Nucleus accumbens (tissue), 56 donors: ENCODE measurements at places on chromosomes 12 and 14.

DNA sequence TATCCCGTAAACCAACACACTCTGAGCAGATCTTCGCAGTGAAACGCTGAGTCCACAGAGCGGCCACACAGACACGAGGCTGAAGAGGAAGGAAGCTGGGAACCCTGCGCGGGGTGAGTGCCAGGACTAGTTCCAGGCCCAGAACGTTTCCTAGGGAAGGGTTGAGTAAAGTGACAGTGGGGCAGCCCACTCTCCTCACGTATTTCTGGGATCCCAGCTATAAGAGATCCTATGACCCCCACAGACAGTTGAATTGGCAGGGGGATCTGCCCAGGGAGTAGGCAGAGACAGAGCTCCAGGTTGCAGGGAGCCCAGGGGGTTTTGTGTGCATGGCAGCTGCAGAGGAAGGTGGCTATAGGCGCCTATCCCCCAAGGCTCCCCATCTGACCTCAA, 51.1 kb downstream of the GTF2A1 start:
- peak; percentile 72 for DNase-seq

GRCh38 chr12:33926095-33926494, 96.2 kb upstream of the ALG10 start:
- no peak for DNase-seq

GRCh38 chr12:50825372-50825838, 17.3 kb upstream of the TMPRSS12 start:
- no peak for DNase-seq

GRCh38 chr14:65321370-65321875, 91.1 kb upstream of the FUT8 start:
- DNase-seq = no peak

GRCh38 chr14:99930420-99931274, 134.6 kb upstream of the EVL start:
- no peak for DNase-seq

GRCh38 chr12:128727461-128727860, 96.3 kb downstream of the SLC15A4 start:
- no peak for DNase-seq

DNA sequence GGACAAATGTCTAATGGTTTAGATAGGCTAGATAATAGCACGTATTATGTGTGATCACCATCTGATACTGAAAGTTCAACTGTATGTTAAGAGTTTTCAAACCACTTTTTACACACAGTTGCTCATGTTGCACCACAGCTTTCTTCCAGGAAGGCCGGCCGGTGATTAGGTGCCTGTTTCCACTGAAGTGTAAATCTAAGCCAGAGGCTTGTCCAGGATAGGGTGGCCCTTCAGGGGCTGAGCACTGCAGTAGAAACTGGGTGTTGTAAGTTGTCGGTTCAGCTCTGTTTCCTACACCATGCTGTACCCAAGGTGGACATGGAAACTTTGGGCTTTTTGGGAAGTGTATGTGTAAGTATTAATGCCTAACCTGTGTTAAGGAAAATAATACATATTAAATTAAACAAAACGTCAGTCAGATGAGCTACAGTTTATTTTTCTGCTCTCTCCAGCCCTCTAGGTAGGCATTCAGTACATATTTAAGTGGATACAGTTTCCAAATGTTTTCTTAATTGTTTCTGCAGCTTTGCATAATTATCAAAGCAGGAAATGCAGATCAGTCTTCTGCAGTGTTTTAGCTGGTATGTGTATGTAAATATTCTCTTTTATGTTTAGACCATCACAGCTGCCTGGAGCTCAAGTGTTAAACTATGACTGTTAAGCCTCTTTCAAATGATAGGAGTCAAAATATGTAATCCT, 30.9 kb downstream of the TDP1 start:
- DNase-seq = no peak

DNA sequence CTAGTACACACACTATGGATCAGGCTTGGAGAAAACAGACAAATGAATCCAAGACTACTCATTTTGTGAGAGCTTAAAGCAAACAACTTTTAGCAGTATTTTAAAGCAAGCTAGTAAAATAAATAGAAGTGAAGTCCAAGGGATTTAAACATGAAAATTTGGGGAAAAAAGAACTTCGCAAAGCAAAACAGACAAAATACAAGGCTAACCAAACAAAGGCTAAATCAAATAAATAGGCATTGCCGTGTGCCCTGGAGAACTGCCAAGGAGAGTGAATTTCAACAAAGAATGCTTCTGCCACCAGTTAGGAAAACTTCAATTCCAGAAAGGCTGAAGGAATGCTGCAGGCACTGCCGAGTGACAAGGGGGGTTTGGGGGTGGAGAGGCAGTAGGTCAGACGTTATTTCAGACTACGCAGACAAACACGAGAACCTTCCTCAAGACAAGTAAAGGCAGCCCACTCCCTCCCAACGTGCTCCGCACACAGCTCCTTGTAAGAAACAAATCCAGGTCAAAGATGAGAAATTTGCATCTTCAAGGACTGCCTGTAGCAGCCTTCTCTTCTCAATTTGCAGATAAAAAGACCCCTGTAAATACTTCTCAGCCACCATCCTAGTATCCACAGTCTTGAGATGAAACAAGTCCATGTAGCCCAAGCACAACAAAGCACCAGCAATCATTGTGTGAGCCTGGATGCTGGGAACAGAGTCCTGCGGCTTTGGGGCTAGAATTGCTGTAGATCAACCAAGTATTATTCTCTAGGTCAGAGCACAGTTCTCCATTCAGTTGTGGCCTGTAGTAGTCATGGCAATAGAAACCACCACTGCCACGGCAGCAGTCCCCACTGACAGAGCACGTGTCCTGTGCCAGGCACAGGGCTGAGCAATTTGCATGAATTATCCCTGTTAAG, 43.3 kb downstream of the EFCAB11 start:
- DNase-seq = peak; percentile 13

DNA sequence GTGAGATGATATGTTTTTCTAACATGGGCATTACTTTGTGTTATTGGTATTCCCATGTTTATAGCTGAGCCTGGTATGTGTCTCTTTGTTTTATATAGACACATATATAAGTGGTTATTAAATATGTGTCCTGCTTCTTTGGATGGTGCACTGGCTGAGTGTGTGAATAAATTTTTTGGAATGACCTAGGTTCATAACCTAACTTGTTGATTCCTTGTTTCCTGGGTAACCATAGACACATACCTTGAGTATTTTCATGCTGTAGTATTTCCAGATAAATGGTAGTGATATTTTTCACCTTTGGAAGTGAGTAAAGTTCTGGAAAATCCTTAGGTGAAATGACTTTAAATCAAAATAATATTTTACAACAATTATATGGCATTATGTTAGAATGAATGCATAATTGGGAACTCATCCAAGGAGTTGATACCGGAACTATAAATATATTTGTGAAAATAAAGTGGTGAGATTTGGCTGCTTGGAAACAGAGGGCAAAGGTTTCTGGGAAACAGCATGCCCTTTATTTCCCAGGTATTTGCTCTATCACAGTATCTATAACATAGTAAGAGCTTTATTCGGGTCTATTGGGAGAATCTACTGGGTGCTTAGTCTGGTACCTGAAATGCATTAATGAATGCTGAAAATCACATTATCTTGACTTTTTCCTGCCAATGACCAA, 64.3 kb upstream of the REP15 start:
- DNase-seq = no peak

GRCh38 chr12:101671833-101672232, 25.6 kb upstream of the CHPT1 start:
- DNase-seq = no peak

DNA sequence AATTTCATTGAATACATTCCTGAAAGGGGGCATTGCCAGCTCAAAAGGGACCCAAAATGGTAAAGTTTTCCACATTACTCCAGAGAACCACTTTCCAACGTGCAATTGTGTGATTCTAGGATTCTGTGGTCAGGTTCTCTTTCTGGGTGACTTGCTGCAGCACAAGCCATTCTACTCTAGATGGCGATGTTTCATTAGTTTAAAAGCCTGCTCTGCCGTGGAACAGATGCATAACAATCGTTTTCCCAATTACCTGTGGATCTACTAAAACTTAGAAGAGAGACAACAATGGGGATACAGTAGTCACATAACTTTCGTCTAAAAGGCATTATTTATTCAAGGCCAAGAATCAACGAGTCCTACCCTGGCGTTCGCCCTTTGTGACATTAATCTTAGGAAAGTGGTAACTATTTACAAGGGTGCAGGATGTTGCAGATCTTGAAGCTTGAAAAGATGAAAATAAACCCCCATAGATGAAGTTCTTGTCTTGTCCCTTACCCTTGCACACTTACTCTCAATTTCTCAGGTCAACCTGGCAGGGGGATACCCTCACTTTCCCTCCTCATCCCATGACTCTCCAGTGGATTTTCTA, 400.9 kb downstream of the SNAPC1 start:
- peak; percentile 14 for DNase-seq

- DNase-seq = no peak
Observed at GRCh38 chr14:52111583-52111982, 42.7 kb upstream of the NID2 start.

GRCh38 chr12:29317556-29318363, 63.2 kb downstream of the ERGIC2 start:
- DNase-seq = peak; percentile 27

- DNase-seq = no peak
Observed at GRCh38 chr12:91213-91612, 24.6 kb downstream of the IQSEC3 start.

GRCh38 chr12:41521872-41522379, 333.8 kb downstream of the PDZRN4 start:
- DNase-seq = no peak

- no peak for DNase-seq
Observed at GRCh38 chr12:89181271-89181920, 170.9 kb downstream of the DUSP6 start.

DNA sequence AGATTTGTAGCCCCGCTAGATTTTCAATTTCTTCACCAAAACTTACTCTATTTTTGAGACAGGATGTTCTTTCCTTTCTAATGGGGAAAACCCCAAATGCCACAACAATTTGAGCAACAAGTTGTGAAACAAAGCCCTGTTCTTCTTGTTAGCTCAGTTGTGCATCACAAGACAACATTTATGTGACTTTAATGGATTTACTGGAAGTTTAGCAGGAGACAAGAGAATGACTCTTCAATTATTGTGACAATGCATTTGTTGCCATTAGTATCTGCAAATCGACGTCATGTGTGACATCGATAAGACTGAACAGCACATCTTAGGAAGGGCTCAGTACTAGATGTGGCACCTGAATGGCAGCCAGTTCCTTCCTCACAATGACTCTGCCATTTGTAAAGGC, 1028.9 kb upstream of the TMEM132C start:
- DNase-seq = no peak

GRCh38 chr14:94485944-94486841, 10.2 kb upstream of the SERPINA9 start:
- DNase-seq = peak; percentile 9

GRCh38 chr14:21455592-21455911, 371 bp downstream of the CHD8 start:
- DNase-seq = no peak

DNA sequence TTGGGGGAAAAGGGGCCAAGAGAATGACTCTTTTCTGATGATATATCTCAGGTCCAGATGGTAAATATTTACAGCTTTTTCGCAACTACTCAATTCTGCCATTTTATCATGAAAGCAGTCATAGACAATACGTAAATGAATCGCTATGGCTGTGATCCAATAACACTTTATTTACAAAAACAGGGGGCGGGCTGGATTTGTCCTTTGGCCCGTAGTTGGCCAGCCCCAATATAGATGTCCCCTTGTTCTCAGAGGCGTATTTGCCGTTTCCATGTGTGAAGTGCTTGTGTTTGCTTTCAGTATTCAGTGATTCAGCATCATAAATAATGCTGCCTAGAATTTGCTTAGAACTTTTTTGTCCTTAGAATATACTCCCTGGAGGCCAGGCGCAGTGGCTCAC, 77.2 kb downstream of the CCDC92 start:
- DNase-seq = no peak

GRCh38 chr12:587132-588023, 75.9 kb downstream of the NINJ2 start:
- DNase-seq = no peak

- DNase-seq = no peak
Observed at GRCh38 chr12:40827683-40828592, 135.7 kb downstream of the CNTN1 start.

GRCh38 chr12:55780685-55781084, 36.8 kb downstream of the SARNP start:
- DNase-seq = no peak

- no peak for DNase-seq
Observed at GRCh38 chr12:113075137-113075683, 18.7 kb downstream of the DTX1 start.

- no peak for DNase-seq
Observed at GRCh38 chr12:96500693-96501092, 11.3 kb downstream of the CFAP54 start.

DNA sequence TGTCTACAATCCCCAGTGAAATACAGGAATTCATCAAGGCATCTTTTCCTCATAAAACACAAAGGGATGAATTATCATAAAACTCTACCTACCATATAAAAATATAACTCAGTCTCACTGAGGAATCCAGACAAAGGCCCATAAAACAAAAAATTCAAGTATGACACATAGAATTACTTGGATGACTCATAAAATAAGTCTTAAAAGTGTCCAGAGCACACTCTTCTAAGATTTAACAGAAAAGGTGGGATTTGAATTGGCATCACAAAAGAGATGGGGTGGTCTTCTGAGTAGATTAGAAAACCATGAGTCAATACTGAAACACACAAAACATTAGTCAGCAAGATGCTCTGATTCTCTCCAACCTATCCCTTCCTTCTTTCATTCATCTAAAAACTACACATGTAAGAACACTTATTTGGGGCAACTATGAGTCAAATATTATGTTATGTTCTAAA, 202.7 kb upstream of the GARIN6 start:
- no peak for DNase-seq

GRCh38 chr12:13340149-13340548, 143.6 kb downstream of the EMP1 start:
- DNase-seq = no peak

GRCh38 chr12:103698752-103699560, 111.9 kb downstream of the STAB2 start:
- DNase-seq = no peak

DNA sequence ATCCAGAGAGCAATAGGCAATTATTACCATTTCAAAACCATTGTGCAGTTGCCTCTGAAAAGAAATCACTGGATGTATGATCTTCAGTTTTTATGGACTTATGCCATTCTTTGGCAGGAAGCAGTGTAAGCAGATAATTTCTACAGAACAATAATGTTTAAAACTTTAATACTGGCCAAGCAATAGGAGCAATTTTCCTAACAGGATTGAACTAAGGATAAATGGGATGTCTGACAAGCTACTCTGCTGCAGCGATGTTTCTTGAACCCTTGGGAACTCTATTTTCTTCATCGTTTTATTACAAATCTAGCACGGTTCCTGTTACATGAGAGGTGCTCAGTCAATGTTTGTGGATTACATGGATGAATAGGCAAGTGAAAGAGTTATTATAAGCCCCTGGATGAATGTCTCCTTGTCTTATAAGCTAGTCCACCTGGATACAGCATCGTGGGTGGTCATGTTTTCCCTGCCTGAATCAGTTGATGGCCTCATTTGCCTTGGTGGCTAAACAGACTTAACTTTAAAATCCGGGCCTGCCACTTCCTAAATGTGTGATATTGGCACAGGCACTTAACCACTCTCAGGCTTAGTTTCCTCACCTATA, 68.2 kb upstream of the MDM1 start:
- DNase-seq = no peak

GRCh38 chr12:27900920-27901879, 71.3 kb downstream of the PTHLH start:
- no peak for DNase-seq

GRCh38 chr14:89255012-89255411, 162.0 kb downstream of the FOXN3 start:
- DNase-seq = no peak

- DNase-seq = no peak
Observed at GRCh38 chr12:48764521-48764920, 24.4 kb downstream of the ADCY6 start.
